ELF-1 (cell line): ENCODE measurements at places on chromosomes 1 and 21.
A peak's percentile ranks its signal among the peaks of the same experiment; 100 is the strongest.

- peak; percentile 35 for DNase-seq
Observed at GRCh38 chr1:237032029-237032428, 10.0 kb upstream of the RYR2 start.

GRCh38 chr1:6672558-6672957 is 29.1 kb downstream of the DNAJC11 start:
- DNase-seq, result peak; percentile 42

GRCh38 chr1:41347276-41347675 is 14.0 kb upstream of the FOXO6 start:
- peak; percentile 62 for DNase-seq

DNA sequence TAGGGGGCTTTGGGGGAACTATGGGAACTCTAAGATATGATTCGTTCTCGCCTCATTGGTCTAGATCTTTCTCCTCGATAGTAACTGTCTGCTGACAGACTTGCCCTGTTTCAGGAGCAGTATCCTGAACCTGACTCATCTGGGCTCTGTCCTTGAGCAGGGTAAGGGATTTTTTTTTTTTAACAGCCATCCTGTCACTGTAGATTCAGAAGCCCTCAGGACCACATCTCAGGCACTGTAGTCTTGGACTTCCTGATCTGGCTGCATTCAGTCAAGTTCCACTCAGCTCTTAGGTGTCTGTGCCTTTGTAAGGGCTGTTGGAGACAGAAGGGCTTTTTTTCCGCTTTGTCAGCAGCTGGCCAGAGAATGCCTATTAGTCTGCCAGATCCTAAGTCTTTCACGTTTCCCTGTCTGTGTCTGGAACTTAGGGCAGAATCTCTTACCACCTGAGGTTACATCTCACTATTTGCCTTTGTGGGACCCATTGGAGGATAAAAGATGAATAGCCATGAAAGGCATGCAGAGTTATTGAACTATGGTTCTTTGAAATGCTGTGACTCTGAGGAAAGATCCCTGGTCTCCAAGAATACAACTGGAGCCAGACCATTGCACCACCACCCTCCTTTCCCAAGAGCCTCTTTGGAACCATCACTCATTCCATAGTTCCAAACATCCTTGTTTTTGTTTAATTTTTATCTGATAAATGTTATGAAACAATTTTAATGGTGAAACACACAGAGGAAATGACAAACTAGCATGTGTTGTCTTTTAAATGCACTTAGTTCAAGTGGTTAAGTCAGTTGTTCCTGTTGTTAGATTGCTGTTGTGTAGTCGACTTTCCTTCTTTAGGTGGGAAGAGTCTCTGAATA is 49.7 kb upstream of the MACF1 start:
- DNase-seq, result peak; percentile 51

DNA sequence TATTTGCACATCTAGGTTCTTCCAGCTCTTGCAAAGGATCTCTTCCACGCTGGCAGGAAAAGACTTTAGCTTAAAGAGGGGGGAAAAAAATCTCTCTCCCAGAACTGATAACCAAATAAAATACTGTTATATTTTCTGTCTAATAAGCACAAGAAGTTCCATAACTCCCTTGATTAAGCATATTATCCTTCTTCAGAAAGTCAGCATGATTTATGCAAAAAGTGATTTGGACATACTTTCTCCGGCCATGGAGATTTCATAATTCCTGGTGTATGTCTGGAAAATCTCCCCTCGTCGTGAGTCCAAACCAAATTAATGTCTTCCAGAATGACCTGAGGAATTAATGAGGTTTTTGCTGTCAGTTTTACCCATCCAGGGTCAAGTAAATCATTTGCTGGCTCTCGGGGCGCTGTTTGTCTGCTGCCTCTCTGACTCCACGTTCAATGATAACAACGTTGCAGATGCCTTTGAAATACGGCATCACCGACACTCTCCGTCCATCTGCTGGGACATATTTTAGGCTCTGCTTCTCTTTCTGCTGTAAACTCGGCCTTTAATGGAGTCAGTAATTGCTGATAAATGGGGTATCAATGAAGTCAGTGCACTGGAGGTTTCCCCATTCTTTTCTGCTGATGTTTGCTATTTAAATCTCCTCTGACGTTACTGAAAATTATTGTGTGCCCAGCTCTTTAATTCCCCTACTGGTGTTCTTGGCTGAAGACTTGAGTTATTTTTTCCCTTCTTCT is 112.9 kb downstream of the HLX start:
- DNase-seq, result no peak

- DNase-seq, result peak; percentile 53
Observed at GRCh38 chr1:187396226-187396625, 567.5 kb downstream of the PLA2G4A start.

DNA sequence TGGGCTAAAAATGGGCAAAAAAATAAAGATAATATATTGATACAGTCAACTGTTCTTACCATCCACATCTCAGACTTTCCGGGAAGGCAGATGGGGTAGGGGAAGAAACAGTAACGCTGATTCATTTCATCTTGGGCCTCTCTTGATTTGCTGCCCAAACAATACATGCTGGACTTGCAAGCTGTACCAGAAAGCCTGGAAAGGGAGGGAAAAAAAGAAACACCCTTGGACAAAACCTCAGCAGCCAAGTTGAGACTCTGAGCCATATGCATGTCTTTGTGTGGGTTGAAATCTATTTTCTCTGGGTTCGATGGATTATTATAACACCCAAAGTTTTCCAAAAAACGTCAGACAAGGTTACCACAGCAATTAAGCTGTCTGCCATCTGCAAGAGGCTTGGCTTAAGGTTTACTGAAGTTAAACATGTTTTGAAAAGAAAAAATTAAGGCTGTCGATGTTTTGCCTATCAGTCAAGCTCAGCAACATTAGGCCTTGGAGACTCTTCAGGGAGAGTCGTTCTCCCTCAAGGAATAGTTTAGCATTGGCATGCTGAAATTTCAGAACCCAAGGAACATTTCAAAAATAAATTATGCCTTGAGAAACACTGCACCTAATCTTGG is 71.2 kb downstream of the PSMG1 start:
- no peak for DNase-seq

DNA sequence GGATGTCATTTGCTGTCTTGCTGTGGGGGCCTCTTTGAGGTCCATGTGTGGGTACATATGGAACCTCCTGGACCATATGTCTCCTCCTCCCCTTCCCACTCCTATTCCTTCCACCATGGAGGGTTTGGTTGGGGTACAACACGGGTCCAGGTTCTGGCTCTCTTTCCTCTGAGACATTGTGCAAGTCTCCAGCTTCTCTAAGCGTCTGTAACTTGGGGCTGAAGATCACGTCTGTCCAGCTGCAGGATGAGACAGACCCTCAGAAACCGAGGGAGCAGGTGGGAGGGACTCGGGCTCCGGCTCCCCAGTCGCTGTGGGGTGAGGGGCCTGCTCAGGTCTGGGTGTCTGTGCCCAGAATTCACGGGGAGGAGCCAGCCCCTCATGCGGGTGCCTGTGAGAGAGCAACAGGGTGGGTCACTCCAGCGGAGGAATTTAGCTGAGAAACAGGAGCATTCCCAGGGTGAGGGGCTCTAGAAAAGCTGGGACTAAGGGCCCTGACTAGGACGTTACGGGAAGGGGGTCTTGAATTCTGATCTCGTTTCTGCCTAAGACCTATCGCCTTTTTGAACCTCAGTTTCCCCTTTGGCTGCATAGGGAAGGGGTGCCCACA is 42.0 kb upstream of the DMBX1 start:
- peak; percentile 56 for DNase-seq

- DNase-seq, result no peak
Observed at GRCh38 chr1:86061551-86061990, 95.0 kb downstream of the COL24A1 start.

DNA sequence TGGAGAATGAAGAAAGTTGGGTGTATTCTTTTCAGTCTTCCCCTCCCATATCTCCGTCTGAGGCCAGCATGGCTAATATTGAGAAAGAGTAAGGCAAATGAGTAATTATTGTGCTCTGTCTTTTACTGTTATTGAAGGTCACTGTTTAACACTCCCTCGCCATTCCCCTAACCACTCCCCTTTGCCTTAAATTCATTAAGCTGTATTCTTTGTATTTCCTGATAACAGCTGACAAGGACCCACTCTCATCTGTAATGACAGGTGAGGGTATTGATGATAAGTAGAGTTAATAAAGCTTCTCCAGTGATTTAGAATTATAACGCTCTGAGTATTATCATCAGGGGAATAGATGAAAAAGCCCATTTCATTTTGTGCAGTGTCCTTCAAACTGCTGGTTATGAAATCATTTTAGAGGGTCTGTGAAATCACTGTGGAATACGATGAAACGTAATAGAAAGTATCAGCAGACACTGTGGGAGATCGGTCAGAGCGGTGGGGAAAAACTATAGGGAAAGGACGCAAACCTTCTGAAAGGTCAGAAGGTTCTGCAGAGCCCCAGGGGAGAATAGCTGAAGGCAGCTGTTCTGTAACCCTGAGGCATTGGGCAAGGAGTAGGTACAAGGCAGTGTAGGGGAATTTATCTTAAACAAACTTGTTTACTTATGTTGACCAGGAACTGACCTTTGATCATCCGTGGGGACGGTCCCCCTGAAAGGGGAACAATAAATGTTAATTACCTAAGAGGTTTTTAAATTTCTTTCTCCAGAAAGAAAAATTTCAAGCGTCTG is 46.3 kb upstream of the CACYBP start:
- peak; percentile 30 for DNase-seq

DNA sequence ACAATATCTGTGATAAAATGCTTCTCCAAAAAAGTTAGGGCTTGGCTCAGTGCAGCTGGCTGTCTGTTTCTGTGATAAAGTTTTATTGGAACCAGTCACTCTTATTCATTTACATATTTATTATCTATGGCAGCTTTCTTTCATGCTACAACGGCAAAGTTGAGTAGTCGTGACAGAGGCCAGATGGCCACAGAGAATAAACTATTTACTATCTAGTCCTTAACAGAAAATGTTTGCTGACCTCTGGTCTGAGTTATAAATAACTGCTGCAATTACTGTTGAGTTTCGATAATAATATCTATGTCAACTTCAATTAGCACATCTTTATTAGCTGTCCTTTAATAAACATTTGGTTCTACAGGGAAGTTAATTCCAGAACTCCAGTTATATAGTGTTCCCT is 180.2 kb upstream of the RUNX1 start:
- DNase-seq, result no peak

- no peak for DNase-seq
Observed at GRCh38 chr1:244052728-244053312, 1.7 kb downstream of the ZBTB18 start.

DNA sequence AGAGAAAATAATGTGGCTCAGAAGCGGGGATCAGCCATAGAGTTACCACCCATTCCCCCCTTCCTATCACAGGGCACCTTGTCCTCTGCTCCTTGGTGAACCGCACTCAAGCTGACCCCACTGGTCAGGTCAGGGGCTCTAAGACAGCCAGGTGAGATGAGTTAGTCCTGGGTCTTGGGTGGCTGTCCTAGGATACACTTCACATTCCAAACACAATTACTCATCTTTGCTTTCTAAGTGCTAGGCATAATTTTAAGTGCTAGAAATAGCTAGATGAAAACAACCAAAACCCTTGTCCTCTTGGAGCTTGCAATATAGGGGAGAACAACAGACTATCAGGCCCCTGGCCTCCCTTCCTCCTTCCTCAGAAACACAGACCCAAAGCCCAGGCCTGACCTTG is 7.8 kb upstream of the MUTYH start:
- no peak for DNase-seq

GRCh38 chr1:28865997-28866650 is 48.2 kb upstream of the EPB41 start:
- no peak for DNase-seq

DNA sequence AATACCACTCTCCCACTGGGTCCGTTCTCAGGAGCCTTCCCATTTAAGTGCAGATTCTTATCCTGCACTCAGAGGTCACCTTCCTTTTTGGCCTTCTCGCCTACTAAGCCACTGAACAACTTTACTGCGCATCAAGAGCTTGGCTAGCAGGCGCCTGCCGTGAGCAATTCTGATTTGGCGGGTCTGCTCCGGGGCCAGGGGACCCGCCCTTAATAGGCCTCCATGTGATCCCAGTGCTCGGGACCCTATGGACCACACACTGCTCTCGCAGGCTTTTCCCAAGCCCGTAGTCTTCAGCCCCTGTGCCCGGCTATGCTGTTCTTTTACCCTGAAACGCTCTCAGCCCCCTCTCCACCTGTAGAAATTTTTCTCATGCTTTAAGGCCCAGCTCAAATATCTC is 45.1 kb downstream of the BCL9 start:
- DNase-seq, result peak; percentile 71

DNA sequence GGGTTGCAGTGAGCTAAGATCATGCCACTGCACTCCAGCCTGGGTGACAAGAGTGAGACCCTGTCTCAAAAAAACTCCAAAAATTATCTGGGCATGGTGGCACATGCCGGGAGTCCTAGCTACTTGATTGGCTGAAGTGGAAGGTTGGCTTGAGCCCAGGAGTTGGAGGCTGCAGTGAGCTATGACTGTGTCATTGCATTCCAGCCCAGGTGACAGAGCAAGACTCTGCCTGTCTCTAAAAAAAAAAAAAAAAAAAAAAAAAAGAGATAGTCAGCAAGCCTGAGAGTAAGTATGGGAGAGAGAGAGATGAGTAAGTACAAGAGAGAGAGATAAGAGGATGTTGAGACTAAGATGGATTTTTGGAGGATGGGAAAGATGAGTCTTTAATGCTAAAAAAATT is 180.8 kb upstream of the CACYBP start:
- DNase-seq, result no peak

DNA sequence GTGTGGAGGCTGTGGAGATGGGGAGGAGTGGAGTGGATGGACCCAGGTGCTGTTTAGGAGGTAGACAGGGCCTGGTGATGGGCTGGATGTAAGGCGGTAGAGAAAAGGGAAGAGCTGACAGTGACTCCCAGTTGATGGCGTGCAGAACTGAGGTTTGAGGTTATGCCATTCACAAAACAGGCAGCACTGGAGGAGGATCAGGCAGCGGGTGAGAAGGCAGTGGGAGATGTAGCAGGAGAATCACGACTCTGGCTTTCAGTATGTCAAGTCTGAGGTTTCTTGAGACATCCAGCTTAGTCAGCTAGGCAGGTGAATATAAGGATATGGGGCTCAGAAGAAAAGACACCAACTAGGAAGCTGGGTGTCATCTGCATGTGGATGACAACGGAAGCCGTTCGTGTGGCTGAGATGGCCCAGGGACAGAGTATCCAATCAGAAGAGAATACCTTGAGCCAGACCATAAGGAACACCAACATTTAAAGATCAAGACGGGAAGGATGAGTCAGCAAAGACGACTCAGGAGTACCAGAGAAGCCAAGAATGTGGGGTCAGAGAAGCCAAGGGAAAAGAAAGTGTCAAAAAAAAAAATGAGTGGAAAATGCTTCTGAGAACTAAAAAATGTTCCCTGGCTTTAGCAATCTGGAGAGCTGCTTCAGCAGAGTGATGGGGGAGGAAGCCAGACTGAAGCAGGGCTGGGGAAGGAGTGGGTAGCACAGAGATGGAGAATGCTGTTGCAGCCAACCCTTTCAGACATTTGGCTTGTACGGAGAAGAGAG is 15.2 kb downstream of the LRRN2 start:
- no peak for DNase-seq

DNA sequence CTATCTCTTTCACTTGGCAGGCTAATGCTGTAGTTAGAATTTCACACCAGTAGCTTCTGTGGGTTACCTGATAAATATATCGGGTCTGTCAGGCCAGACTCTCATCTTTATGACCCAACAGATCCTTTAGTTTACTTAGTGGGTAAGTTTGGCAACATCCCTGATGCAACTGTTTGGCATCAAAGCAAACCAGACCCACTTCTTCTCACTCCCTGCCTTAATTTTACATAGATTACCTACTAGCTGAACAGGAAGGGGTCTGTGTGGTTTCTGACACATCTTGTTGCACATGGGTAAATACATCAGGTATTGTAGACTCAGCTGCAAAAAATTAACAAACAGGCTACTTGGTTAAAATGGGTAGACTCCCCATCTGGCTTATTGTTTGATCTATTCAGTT is 3.2 kb upstream of the GUK1 start:
- no peak for DNase-seq
